ENCODE measurements at places on chromosomes 1 and 21.

DNA sequence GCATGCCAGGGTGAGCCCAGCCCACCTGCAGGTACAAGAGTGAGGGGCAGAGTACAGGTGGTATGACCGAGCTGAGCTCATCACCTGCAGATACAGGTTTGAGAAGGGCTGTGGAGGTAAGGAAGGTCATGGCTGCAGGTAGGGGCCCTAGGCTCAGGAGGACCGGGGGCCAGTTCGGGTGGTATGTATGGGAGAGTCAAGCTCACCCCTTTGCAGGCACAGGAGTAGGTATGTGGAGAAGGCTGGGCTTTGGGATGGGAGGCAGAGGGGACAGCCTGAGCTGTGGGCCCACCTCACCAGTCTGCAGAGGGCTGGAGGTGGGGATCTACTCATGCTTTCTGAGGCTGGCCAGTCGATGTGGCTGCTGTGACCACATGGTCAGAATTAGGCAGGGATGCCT, 17.2 kb downstream of the PODN start:
- DNase-seq: no peak

DNA sequence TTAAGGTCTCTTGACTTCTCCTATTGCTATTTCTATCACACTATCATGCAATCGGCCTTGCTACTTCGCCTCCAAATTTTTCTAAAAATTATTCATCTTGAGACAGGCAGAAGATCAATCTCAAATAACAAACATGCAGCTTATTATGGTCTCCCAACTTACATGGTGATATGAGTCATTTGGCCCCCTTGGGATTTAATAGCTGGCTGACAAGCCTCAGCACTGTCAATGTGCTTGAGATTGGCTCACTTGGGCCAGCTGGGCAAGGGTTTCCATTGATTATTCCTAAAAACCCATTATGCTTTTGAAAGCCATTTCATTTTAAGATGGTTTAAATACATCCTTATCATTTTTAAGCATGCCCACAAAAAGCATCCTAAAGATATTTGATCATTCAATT, 224.5 kb upstream of the NFIA start:
- DNase-seq: no peak

DNA sequence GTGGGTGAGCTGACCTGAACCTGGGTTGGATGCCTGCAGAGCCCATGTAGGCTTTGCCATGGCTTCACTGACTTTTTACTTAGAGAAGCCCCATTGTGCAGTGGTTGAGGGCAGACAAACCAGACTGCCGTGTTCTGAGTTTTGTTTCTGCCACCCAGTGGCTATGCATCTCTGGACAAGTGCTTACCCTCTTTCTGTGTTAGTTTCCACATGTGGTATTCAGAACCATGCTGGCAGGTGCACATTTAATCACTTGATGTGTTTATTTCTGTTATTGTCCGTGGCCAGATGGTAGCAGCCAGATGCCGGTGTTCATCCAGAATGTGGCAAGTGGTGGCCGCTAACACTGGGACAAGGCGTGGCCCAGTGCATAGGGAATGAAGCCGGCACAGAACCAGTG, 10.3 kb upstream of the PTPN7 start:
- DNase-seq: no peak

DNA sequence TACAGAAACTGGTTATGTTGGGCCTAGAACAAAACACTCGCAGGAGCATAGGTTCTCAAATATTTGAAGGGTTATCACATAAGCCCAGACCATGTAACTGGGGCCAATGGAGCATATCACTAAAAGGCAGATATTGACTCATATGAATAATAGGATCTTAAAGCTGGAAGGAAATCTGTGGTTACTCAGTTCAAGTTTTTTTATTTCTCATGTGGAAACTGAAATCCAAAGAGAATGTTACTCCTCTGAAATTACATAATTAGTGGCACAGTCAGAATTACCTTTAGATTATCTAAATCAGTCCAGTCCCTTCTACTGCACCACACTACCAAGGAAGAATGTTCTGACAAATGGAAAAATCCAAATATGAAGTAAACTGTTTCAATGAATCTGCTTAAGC, 12.0 kb downstream of the SLAMF8 start:
- no peak for DNase-seq

- peak; percentile 54 for DNase-seq
Measured at GRCh38 chr21:15065392-15066122, 757 bp upstream of the NRIP1 start.
